Left renal pelvis (tissue), 4 donors: ENCODE measurements at places on chromosomes 6 and 20. TPM values are rescaled to one million over a fixed set of nuclear protein-coding genes. Genes with fewer than 3 reads are reported as not detected.

ATAT1 gene
- polyA plus RNA-seq: 66.4 TPM

TREM1 gene
- 1.3 TPM for polyA plus RNA-seq

FNDC1 gene
- polyA plus RNA-seq: 8.6 TPM

OPN5 gene
- 0.70 TPM for polyA plus RNA-seq

MED20 gene
- polyA plus RNA-seq: 41.7 TPM

PTK7 gene
- polyA plus RNA-seq: 228 TPM

PRL gene
- 0.11 TPM for polyA plus RNA-seq

GPSM3 gene
- polyA plus RNA-seq: 8.4 TPM

TSBP1 gene
- 0.18 TPM for polyA plus RNA-seq

SLC26A8 gene
- 0.81 TPM for polyA plus RNA-seq

WFDC6 gene
- polyA plus RNA-seq: not detected

BTN3A1 gene
- 29.1 TPM for polyA plus RNA-seq

SERPINB1 gene
- 21.2 TPM for polyA plus RNA-seq

RAB32 gene
- 27.6 TPM for polyA plus RNA-seq

PHACTR1 gene
- polyA plus RNA-seq: 2.4 TPM

PNPLA1 gene
- polyA plus RNA-seq: 2.6 TPM

BPIFB2 gene
- polyA plus RNA-seq: not detected

RHAG gene
- 0.80 TPM for polyA plus RNA-seq

SRMS gene
- polyA plus RNA-seq: 0.26 TPM

ESR1 gene
- polyA plus RNA-seq: 1.2 TPM

PRPF6 gene
- 88.8 TPM for polyA plus RNA-seq

MRPL18 gene
- 69.0 TPM for polyA plus RNA-seq

USP49 gene
- 12.0 TPM for polyA plus RNA-seq

ZSCAN31 gene
- 10.7 TPM for polyA plus RNA-seq

BLOC1S5 gene
- 14.5 TPM for polyA plus RNA-seq

RAB44 gene
- polyA plus RNA-seq: 0.04 TPM

FERMT1 gene
- 3.7 TPM for polyA plus RNA-seq

ABRACL gene
- polyA plus RNA-seq: 44.9 TPM

RBPJL gene
- not detected for polyA plus RNA-seq

OTOR gene
- polyA plus RNA-seq: not detected

PYGB gene
- polyA plus RNA-seq: 41.7 TPM

FAM184A gene
- 9.1 TPM for polyA plus RNA-seq

UBD gene
- 0.89 TPM for polyA plus RNA-seq

TINAG gene
- polyA plus RNA-seq: 22.1 TPM

NT5DC1 gene
- 46.6 TPM for polyA plus RNA-seq

SLC17A2 gene
- 0.72 TPM for polyA plus RNA-seq

CLDN20 gene
- 1.1 TPM for polyA plus RNA-seq

HCRTR2 gene
- 0.56 TPM for polyA plus RNA-seq

MAP7 gene
- 34.0 TPM for polyA plus RNA-seq

LTB gene
- polyA plus RNA-seq: 1.9 TPM

EBF4 gene
- 44.5 TPM for polyA plus RNA-seq

TOX2 gene
- polyA plus RNA-seq: 3.9 TPM

MROH8 gene
- polyA plus RNA-seq: 5.0 TPM

ZBTB9 gene
- 9.2 TPM for polyA plus RNA-seq

PI3 gene
- not detected for polyA plus RNA-seq

EFCAB8 gene
- polyA plus RNA-seq: not detected

SIRPB1 gene
- 2.2 TPM for polyA plus RNA-seq

RAET1L gene
- not detected for polyA plus RNA-seq

PRRC2A gene
- 224 TPM for polyA plus RNA-seq

ME1 gene
- polyA plus RNA-seq: 3.2 TPM
